ENCODE measurements at places on chromosomes 12 and 14.

DNA sequence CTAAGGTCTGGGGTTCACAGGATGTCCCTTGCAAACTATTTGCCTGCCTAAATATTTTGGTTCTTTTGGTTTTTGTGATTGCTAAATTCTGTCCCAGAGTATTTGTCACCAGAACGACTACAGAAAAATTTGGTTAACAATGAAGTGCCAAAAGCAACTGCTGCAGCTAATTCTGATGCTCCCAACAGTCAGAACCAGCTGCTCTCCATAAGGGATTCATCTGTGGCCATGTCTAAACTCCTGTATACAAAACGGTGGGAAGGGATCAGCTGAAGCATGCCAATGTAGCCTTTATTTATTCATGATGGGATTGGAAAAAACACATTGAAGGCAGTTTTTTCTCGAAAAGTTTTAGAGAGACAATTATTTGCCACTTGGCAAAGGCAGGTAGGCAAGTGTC is 29.3 kb upstream of the PELI2 start:
- no peak for DNase-seq

DNA sequence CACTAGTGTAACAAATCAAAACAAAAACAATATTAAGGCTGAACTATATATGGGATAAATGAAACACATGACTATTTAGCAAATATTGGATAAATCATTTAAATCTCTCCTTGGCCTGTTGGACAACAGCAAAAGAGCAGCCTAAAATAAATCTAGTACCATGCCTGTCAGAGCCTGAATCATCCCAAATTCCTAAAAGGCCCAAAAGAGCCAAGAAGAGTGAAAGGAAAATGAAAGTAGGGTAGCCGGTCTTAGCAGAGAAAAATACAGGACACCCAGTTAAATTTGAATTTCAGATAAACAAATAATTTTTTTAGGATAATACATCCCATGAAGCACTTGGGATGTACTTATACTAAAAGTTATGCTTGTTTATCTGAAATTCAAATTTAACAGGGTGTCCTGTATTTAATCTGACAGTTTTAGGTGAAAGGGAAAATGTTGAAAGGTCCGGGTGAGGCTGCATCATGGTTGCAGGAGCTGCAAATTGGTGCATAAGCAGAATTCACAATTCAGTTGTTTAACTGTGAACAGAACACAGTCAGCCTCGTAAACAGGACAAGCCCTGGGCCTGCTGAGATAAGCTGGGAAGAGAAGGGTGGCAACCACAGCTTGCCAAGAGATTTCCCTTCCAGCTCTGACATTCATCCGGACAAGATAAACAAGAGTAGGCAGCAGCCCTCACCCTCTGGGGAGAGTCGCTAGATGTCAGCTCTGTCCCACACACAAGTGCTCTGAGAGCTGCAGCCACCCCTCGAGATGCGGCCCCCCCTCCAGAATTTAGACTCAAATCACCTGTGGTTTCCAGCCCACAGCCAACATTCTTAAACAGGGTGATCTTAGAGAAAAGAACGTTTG is 30.3 kb downstream of the DMAC2L start:
- peak; percentile 39 for DNase-seq

GRCh38 chr12:102702447-102703114 is 214.5 kb downstream of the PAH start:
- peak; percentile 43 for DNase-seq

- DNase-seq: no peak
Measured at GRCh38 chr12:75997658-75998057, 33.9 kb downstream of the PHLDA1 start.

DNA sequence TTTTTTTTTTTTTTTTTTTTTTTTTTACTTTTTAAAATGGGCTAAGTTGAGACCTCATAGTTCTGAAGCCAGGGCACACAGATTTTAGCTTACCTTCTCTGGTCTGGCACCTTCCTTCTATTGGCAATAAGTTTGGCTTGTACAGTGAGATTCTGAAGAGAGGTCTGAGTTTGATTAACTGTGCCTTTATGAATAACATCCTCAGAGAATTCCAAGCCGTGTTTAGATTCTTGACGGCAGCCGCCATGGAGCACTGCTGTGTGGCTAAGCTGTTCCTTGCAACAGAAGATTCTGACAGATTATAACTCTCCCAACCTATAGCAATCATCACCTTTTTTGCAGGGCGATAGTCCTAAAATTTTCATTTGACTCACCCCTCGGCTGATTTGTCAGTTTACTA is 354.9 kb upstream of the FAR2 start:
- DNase-seq: no peak

GRCh38 chr12:54199034-54199433 is 10.2 kb upstream of the SMUG1 start:
- DNase-seq: no peak

DNA sequence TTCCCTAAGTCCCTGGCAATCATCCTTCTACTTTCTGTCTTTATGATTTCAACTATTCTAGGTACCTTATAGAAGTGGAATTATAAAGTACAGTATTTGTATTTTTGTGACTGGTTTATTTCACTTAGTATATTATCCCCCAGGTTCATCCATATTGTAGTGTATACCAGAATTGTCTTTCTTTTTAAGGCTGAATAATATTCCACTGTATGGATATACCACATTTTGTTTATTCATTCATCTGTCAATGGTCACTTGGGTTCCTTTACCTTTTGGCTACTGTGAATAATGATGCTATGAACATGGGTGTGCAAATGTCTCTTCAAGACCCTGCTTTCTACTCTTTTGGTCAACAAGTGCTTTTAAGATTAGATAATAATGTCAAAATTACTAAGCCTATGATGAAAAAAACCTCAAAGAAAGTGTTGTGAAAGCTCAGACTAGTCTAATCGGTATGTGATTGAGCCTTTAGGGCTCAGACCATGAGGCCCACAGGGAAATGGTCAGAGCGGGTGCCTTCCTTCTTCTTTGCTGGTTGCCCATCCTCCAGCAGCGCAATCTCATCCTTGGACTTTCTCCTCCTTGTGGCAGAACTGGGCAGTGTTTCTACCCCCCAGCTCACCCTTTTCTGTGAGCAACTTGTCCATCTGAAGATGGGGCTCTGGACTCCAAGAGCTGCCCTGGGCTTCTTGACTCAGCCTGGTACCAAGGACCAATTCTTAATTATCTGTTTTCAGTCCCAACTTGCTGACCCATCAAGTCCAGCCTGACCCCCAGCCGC is 105.4 kb downstream of the TTC8 start:
- no peak for DNase-seq

GRCh38 chr14:60212503-60213371 is 36.3 kb upstream of the PPM1A start:
- no peak for DNase-seq

- peak; percentile 88 for DNase-seq
Measured at GRCh38 chr12:50246873-50247612, 36.3 kb downstream of the LIMA1 start.

GRCh38 chr12:76964784-76965571 is 86.2 kb upstream of the CSRP2 start:
- no peak for DNase-seq

GRCh38 chr12:58765653-58766512 is 154.4 kb downstream of the LRIG3 start:
- DNase-seq: no peak

- DNase-seq: no peak
Measured at GRCh38 chr12:9977916-9978315, 6.7 kb downstream of the CLEC12A start.

DNA sequence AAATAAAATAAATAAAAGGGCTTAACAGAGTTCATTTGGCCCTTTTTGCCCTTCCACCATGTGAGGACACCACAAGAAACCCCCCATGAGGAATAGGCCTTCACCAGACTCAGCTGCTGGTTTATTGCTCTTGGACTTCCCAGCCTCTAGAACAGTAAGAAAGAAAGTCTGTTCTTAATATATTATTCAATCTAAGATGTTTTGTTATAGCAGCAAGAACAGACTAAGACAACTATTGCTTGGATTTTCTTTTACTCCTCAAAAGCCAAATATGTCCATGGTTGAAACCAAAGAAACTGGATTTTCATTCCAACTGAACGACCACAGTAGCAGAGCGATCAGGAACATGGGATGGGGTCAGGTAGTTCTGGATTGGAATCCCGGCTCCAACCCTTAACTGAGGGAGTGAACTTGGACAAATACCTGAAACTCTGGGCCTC is 157.2 kb upstream of the EEA1 start:
- no peak for DNase-seq

DNA sequence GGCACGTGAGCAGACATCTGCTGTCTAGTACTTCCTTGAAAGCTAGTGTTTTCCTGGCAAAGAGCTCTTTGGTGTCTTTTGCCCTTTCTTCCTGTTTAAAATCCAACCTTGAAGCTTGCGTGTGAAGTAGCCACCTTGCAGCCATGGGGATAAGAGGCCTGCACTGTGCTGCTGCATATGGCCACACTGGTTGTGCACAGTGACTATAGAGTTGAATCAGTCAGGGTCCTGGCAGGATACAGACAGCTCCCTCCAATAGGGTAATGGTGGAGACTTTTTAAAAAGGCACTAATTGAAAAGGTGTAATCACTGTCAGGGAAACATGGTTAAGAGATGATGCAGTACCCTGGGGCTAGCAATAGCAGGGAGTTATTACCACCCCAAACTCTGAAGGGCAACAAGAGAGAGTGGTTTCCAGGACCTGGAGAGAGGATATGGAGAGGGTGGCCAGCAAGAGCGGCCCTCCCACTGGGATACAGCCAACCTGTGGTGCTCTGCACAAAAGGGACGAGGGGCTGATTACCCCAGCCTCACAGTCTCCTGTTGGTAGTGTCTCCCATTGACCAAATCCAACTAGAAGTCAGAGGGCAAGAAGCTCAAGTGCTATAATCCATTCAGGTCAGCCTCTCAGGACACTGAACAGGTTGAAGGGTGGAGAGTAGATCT is 4.8 kb upstream of the GLT8D2 start:
- DNase-seq: no peak

DNA sequence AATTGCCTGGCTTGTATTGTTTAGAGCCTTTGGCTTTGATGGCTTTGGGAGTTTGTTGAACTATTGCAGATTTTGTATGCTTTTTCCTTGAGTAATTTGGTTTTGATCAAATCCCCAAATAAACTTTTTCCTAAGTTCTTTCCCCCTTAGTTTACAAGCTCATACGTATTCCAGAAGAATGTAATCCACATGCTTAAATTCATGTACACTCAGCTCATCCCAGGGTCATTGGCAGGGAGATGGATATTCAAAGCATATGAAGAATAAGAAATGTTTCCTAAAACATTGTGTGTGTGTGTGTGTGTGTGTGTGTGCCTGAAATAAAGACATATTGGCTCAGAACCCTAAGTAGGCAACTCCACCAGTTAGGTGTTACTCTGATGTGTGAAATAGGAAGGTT is 89.4 kb downstream of the TMEM30B start:
- DNase-seq: no peak

Measured in activated CD4-positive, alpha-beta T cell treated with anti-CD3 and anti-CD28 coated beads, Interleukin-10, Interleukin-2, amounts not matched to agents 100 ng/mL and 50 ng/mL, durations not matched to agents 16 hours and 8 hours (primary cell).